Progenitor cell of endocrine pancreas (in vitro differentiated cells): ENCODE measurements at places on chromosomes 5 and 9.

GRCh38 chr5:131281133-131281867, 17.4 kb downstream of the CDC42SE2 start:
- no peak for DNase-seq

DNA sequence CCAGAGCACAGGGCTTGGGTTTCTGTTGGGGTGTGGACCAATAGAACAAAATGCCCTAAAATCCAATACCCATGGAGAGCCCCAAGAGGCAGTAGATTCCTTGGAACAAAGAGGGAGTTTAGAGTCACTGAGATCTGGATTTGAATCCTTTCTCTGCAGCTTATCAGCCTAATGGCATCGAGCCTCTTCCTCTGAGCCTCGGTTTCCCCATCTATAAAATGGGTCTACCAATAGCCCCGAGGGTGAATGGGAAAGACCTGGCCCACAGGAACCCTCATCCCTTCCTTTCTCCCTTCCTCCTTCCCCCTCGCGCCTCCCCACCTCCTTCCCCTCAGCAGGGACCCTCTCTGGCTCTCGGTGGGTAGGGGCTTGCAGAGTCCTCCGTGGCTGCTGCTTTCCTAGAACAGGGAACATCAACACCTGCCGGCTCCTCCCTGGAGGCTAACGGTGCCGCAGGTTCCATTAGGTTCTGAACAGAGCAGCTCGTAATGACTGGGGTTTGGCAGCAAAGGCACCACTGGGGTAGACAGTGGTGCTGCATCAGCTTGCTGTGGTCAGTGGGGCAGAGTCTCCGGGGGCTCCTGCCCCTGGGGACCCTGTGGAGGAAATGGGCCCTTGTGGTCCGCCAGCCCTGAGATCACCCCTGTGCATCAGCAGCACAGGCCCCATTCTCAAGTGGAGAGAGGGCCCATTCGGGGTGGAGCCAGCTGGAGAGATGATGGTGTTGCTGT, 40.3 kb downstream of the NEK6 start:
- no peak for DNase-seq

GRCh38 chr5:168364151-168364661, 72.8 kb downstream of the WWC1 start:
- DNase-seq: no peak

GRCh38 chr5:169216866-169217265, 84.1 kb downstream of the SLIT3 start:
- no peak for DNase-seq

DNA sequence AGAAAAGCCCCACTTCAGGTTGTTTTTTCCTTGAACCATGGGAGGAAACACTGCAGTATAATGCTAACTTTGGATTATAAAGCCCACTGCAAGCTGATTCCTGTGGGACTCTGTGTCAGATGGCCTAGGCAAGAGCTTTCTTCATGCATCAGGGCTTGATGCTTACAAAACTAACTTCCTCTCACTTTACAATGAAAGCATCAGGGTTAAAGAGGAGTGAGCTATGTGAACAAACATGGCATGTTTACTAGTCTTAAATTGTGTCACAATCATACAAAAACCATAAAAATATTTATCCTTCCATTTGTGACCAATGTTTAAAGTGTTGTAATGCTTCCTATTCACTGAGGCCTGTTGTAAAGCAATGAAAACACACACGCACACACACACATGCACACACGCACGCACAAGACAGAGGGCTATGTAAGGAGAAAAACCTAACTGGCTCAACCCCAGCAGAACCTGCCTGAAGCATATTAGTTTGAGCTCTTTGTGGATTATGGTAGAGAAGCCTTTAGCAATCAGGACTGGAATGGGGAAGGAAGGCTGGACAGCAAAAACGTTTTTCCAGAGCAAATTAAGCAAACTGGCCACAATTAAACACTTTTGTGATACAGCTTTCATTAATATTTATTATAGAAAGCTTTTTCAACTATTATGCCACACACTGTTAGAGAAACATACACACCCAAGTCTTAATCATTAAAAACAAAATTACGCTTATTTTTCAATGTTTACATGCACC, 122.2 kb downstream of the AUH start:
- DNase-seq: no peak

GRCh38 chr5:61625137-61625561, 293.1 kb downstream of the ZSWIM6 start:
- no peak for DNase-seq

DNA sequence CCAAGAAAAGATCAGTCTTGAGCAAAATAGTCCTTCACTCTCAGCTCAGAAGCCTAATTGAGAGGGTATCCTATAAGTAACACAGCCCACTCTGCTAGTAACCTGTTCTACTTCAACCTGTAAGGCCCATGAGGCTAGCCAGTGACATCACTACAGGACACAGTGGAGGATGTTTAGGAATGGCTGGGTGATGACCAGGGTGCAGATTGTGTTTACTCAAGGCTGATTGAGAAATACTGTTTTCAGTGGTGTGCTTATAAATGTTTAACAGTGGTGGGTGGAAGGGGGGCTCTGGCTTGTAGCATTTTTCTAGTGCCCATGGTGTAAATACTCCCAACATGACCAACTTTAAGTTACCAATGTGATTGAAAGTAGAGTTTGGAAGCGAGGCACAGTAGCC, 159.8 kb upstream of the CCDC152 start:
- no peak for DNase-seq

GRCh38 chr9:35801328-35802128, 10.1 kb downstream of the NPR2 start:
- DNase-seq: no peak

- DNase-seq: no peak
Measured at GRCh38 chr5:24059006-24059405, 551.6 kb downstream of the PRDM9 start.

DNA sequence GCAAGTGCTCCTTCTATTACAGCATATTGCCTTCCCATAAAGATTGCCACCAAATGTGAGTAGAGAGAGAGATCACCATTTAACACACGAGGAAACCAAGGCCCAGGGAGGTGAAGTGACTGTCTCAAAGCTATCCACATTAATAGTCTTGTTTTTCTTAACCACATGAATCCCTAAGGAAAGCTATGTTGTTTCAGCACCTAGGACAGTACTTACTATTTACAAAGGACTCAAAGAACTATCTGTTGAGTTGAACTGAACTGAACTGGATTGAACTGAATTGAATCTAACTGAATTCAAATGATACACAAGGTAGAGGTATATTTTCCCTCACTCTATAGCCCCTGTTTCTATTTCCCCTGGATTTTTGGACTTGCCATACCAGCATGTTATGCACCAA, 430.4 kb downstream of the CAAP1 start:
- no peak for DNase-seq

- no peak for DNase-seq
Measured at GRCh38 chr5:33892620-33893137, 889 bp upstream of the ADAMTS12 start.

DNA sequence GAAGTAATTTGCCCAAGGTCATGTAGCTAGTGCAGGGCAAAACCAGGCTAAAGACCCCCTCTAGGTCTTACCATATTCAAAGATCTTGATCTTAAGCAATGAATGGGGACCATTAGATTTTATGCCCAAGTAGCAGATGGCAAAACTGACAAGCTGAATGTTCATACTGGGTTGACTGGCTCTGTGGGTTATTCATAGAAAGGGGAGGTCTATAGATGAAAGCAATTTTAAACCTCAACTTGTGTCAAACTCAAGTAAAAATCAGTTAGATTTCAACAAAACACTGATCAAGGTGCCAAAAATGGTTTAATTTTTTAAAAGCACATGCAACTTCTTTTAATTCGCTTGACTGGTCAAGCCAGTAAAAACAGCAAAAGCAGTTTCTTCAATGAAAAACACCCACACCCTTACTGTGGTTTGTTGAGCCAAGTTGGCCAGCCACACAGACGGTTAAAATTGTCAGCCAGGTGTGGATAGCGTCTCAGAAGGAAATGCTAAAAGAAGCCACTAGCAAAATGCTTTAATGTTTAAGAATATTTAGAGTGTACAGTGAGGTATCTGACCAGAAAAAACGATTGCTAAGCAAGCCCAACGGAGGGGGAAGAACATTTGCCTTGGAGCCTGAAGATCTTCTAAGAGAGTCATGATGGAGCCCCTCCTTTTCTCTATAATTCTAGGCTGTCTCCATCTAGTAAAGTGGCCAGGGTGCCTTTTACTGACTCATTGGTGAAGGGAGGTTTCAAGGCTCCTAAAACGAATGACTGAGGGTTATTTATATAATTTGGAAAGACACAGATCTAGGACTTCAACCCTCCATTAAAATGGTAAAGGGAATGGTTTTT, 539.6 kb upstream of the CLINT1 start:
- DNase-seq: no peak

- no peak for DNase-seq
Measured at GRCh38 chr5:98543490-98543889, 230.0 kb upstream of the RGMB start.

DNA sequence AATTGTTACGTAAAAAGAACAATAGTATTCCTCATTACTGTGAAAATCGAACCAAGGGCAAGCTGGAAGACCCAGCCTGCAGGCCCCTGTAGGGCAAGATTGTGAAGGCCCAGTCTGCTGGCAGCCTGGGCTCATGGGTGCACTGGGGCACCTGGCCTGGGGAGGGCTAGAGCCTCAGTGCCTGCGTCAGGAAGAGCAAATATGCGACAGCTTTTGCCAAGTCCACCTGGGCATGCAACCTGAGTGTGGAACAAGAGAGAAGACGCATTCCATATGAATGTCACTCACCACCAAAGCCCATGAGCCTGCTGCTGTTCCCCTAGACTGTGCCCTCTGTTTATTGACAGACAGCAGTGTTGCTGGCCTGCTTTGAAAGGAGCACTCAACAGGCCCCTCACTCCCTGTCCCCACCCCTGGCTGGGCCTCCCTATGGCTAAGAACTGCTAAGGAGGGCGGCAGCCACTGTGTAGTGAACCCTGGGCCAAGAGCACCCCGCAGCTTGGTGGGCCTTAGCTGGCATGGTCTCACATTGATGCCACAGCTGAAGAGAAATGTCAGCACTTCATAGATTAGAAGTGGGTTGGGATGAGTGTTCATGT, 28.2 kb downstream of the PSD2 start:
- DNase-seq: no peak

DNA sequence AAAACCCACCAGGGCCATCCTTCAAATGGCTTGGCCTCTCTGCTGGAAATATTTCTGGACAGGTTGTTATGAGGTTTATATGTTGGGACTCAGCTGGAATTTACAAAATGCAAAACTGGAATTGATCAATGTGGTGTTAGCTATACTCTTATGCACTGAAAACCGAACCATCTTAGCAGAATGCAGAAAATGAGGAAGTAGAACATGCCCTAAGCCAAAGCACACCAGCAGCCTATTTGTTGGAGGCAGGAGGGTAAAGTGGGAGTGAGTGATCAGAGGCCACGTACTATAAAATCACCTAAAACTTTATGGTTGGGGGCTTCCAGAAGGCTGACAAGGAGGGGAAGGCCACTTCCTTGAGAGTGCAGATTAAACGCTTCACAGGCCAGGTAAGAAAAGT, 63.6 kb upstream of the C5orf63 start:
- no peak for DNase-seq

DNA sequence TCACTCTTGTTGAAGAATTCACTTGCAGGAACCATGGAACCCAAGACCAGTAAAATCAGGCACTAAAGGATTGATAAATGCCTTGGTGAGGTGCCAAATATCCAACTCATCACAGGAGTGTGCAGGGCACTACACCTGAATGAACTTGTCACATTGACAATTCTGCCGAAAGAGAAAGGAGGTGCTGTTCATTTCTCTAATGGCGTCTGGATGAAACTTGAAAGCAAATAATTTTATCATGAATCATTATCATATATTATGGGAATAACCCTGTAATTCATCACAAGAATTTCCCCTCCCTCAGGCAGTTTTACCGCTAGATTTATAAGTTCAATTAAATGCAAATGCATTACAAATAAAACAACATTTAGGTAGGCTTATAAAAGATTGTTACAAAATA, 360.0 kb downstream of the GLIS3 start:
- DNase-seq: no peak

GRCh38 chr5:55895346-55895745, 44.2 kb downstream of the IL31RA start:
- no peak for DNase-seq

GRCh38 chr5:169551696-169552095, 31.9 kb upstream of the SPDL1 start:
- no peak for DNase-seq

DNA sequence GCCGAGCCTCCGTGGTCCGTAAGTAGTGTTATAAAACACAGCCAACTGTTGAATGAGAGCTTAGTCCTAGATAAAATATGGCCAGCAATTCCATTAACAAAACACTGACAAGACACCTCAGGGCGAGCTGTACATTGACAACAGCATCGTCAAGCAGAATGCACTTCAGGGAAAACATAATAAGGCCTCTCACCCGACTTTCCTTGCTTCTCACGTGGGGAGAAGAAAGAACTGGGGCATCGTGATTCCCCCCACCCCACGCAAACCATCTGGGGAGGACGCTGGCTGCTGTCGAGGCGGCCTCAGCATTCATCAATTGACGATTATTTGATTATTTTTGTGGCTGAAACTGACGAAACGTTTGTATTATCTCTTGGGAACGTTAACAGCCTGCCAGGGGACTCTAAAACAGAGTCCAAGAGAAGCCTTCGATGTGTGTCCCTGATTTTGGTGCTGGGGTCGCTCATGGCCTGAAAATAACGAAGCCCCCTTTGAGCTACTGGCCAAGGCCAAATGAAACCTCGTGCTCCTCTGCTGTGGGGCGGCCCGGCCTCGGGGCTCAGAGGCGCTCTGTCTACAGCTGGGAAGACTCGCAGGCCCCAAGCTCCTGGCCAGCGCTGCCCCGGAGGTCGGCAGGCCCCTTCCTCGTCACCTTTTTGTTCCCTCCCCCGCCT, 464 bp downstream of the GDF9 start:
- no peak for DNase-seq

GRCh38 chr5:103232393-103232999, 26.1 kb upstream of the MACIR start:
- no peak for DNase-seq

DNA sequence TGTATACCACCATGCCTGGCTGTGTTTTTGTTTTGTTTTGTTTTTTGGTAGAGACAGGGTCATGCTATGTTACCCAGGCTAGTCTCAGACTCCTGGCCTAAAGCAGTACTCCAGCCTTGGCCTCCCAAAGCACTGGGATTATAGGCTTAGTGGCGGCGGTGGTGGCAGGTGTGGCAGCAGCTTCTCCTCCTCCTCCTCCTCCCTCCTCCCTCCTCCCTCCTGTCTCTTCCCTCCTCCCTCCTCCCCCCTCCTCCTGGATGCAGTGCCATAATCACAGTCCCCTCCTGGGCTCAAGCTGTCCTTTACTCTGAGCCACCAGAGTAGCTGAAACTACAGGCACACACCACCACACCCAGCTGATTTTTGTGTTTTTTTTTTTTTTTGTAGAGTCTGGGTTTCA, 71.2 kb downstream of the UHRF2 start:
- DNase-seq: no peak

DNA sequence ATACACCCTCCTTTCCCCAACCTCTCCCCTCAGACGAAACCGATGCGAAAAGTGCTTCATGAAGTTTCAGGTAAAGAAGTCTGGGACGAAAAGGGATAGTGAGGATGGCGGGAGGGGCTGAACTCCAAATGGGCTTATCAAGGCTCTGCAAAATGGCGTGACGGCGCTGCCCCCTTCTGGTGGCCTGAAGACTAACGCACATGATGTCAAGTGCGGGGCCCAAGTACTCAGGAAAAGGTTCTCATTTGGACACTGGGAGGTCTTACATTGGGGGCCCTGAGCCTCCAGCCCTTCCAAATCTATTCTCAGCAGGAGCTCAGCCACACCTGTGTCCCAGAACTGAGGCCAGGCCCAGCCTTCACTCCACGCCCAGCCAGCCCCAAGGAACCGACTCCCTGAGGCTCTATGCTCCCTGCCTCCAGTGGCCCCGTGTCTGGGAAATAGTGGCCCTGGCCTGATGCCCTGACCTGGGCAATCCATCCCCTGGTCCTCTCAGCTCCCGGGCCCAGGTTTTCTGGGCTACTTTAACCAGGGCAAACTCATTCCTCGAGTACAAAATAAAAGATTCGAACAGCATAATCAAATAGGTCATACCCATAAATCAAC, 119.9 kb downstream of the KCNIP1 start:
- DNase-seq: peak; percentile 39
